ENCODE measurements at places on chromosomes 1 and 21.

GRCh38 chr1:204454476-204454875 is 40.1 kb downstream of the PIK3C2B start:
- no peak for DNase-seq

DNA sequence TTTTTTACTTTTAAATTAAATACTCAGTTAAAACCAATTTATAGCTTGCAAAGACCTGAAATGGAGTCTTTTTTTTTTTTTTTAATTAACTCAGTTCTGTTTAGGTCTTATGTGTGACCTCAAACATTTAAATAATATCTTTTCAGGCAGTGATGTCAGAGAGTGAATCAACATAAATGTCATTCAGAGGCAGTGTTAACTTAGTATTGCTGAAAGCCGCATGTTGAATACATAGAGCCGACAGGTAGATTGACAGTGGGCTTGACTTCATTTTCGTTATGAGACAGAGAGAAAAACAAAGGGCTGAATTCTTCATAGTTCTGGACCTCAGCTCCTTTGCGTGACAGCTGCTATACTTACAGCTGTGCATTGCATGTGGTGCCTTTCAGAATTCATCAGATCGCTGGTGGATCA is 51.5 kb downstream of the PRDM2 start:
- DNase-seq: no peak

GRCh38 chr1:234871710-234872271 is 256.8 kb downstream of the TOMM20 start:
- DNase-seq: no peak

DNA sequence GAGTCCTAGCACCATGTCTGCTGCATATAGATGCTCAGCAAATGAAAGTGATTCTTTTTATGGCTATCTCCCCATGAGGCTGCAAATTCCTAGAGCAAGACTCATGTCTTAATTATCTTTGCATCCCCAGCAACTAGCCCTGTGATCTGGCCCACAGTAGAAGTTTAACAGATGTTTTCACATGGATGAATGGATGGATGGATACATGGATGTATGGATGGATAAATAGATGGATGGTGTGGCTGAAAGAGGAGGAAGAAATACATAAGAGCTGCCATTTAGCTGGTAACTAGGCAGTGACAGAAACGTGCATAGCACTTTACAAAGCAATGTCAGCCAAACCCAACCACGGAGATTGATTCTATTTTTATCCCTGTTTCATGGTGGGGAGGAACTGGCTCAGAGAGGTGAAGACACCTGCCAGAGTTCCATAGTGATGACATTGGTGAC is 32.7 kb upstream of the ZBTB40 start:
- no peak for DNase-seq

- DNase-seq: no peak
These were observed 20.7 kb upstream of the GJA5 start for GRCh38 chr1:147781056-147781471.

DNA sequence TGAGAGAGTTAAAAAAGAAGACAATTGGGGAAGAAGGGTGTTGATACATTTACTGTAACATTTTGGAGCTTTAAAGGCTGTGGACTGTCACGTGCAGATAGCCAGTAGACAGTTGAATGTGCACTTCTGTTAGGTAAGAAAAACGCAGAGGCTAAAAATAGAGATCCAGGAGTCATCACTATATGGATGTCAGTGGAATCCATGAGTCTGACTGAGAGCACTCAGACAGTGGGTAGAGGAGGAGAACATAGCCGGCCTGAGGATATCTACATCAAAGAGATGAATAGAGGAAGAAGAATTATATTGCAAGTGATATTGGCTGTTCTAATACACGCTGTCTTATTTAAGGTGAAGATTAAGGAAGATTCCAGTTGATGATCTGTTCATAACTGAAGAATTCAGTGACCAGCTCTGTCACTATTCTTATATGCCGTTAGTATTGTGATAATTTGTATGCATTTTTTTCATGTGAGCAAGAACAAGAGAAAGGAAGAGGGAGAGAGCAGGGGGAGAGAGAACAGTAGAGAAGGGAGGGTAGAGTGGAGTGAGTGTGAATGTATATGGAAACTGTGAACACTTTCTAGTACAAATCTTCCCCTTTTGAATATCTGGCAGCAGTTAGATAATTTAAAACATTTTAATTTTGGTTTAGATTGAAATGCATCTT is 344.8 kb downstream of the CHRM3 start:
- DNase-seq: no peak

- no peak for DNase-seq
These were observed 67.7 kb downstream of the PCP4 start for GRCh38 chr21:39934895-39935294.

- no peak for DNase-seq
These were observed 56.3 kb downstream of the ITGB3BP start for GRCh38 chr1:63466759-63467158.

DNA sequence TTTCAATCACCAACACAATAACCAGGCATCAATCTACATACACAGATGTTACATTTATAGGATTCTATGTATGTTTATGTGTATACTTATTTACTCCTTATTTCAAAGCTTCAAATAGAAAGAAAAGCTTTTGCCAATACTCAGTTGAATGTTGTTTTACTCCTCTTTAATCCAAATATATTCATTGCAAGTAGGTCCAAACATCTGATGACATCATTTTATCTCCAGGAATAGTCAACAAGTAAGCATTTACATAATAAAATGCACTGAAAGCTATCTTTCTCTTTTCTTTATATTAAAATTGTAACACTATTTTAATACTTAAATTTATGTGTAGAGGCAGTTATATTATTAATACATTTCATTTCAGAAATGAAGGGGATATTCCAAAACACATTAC is 380.5 kb downstream of the SMYD3 start:
- DNase-seq: no peak

GRCh38 chr1:212432661-212433576 is at the start of gene NENF:
Gene NENF (plus strand): TSS chr1:212432920. CDS start chr1:212432944, 24 bp downstream.
- peak; percentile 54 for DNase-seq

GRCh38 chr1:184199438-184200085 is 148.0 kb downstream of the TSEN15 start:
- DNase-seq: no peak

- DNase-seq: no peak
These were observed 7.4 kb downstream of the TRNP1 start for GRCh38 chr1:27000817-27001460.

DNA sequence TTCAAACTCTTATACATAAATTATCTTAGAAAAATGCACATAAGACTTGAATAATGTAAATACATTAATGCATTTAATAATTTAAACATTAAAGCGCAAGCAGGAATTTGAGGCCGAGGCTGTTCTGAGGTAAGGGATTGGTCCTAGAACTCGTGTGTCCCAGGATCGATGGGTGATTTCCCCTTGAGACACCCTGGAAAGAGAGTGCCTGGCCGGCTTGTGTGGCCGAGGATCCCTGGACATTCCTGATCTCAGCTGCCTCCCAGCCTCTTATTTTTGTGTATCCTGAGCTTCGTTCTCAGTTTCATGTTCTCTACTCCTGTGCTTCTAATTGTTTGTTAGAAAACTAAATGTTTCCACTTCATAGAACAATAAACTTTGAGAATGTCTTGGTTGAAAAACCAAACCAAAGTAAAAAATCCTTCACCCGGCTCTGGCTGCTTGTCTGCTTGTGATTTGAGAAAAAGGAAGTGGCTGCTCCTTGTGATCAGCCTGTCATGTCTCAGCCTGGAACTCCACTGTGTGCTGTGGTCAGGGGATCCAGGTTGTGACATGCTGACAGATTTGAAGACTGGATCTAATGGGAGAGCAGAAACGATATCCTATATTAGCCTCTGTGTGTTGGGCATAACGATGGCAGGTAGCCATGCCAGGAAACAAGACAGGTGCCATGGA is 40.7 kb downstream of the PEX14 start:
- DNase-seq: no peak

- DNase-seq: no peak
These were observed 872 bp downstream of the GPBP1L1 start for GRCh38 chr1:45685308-45686014.

- no peak for DNase-seq
These were observed 33.6 kb upstream of the LHX8 start for GRCh38 chr1:75100481-75101092.

- no peak for DNase-seq
These were observed 10.0 kb upstream of the PADI4 start for GRCh38 chr1:17297991-17298390.

- DNase-seq: no peak
These were observed 202.3 kb upstream of the GALNT2 start for GRCh38 chr1:229864686-229865230.

DNA sequence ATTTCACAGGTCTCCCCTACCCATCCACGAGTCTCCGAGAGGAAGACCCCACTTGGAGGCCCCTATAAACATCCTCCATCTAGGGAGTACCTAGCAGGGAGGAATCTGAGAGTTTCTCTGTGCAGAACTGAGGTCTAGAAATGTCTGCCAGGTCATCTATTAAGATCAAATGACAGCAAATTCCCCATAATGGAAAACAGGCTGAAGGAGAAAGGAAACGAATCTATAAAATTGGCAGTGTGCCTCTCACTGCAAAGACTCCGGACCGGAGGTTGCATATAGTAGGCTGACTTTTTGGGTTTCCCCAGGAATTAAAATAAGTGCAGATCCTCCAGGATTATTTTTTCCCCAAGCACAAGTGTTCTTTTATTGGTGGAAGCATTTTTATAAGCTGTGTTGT is 57.7 kb downstream of the NMNAT2 start:
- DNase-seq: no peak

- DNase-seq: no peak
These were observed 398.3 kb downstream of the KCNT2 start for GRCh38 chr1:196209983-196210382.

DNA sequence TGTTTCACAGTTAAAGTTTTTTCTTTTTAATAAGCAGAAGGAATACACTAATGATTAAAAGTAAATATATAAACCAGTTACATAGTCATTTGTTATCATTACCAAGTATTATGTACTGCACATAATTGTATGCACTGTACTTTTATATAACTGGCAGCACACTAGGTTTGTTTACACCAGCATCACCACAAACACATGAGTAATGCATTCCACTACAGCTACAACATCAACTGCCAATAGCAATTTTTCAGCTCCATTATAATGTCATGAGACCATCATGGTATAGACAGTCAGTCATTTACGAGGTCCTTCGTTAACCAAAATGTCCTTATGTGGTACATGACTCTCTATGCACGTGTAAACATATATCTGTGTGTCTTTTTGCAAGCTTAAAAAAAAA is 35.2 kb downstream of the SCYL3 start:
- no peak for DNase-seq

GRCh38 chr1:43871181-43871910 is 62.3 kb upstream of the ARTN start:
- DNase-seq: no peak

DNA sequence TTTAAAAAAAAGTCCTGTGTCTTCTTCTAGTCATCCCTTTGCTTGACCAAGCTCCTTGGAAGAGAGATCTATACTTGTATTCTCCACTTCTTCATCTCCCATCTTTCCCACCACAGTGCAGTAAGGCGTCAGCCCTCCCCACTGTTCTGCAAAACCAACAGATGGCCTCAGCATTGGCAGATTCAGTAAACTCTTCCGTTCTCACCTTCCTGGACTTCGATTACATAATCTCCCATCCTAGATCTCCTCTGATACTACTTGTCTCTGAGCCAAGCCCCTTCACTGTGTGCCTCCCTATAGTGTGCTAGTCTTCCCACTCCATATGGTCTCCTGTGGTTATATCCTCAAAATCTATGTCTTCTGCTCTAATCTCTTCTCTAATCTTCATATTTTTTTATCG is 1.6 kb upstream of the COLGALT2 start:
- no peak for DNase-seq

- no peak for DNase-seq
These were observed 21.4 kb downstream of the XKR8 start for GRCh38 chr1:27981145-27981544.

DNA sequence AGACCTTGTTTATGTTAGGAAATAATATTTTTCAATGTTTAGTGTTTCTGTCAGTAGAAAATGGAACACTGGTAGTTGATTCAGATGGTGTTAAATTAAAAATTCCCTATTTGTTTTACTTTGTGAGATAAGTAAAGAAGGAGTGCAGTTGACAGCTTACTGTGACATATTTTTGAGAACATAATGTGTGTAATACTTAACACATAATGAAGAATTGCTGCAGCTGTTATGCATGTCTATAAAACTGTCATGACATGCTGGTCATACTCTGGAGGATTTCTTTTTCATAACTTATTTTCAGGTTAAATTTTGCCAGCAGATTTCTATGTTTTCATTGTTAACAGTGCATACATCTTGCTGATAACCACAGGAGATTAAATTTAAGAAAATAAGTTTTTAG is 296.1 kb downstream of the CTH start:
- DNase-seq: no peak

GRCh38 chr1:169105434-169106094 is 926 bp upstream of the ATP1B1 start:
- DNase-seq: no peak

DNA sequence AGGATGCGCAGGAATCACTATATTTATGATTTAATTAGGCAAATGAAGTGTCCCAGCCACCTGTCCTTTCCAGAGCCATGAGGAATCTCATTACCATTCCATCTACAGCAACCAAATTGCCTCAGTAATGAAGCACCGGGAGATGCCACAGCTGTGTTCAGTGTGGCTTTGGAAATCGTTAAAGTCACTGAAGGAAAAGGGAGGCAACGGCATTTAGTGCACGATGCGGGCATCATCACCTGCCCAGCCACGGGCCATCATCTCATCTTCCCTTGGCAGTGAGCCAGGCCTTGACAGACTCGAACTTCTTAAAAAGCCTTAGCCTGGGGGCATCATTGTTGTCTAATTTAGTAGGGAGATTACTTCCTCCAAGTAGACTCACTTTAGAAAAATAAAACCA is 67.8 kb downstream of the CNIH3 start:
- DNase-seq: no peak

DNA sequence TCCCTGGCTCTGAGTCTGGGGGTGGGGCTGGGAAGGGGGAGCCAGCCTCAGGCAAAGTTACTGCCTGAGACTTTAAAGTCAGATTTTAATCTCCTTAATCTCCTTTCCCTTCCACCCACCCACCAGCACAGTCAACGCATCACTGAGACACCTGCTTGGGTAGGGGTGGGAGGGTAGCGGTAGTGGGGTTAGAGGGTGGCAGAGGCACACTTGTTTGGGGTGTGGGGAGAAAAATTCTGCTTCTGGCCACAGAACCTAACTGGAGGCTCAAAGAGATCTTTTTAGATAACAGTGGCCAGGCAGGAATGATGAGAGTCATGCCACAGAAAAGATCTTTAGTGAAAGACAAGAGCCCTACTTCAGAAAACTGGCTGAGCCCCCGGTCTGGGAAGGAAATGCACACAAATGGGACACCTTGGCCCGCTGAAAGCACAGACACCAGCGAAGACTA is 44.1 kb downstream of the CD247 start:
- no peak for DNase-seq

GRCh38 chr1:234734412-234734835 is 124.4 kb upstream of the IRF2BP2 start:
- DNase-seq: no peak

GRCh38 chr1:108570128-108570527 is 10.2 kb downstream of the EEIG2 start:
- DNase-seq: no peak

GRCh38 chr1:168485048-168485447 is 58.7 kb downstream of the XCL2 start:
- DNase-seq: no peak

- no peak for DNase-seq
These were observed 135.0 kb downstream of the NAV1 start for GRCh38 chr1:201673915-201674314.

Measured in neural crest cell (in vitro differentiated cells).